GM12864 (cell line): ENCODE measurements at places on chromosomes 12 and 14.
A peak's percentile ranks its signal among the peaks of the same experiment; 100 is the strongest.

- peak; percentile 76 for DNase-seq
These were observed 21.6 kb upstream of the AMN start for GRCh38 chr14:102900631-102901571.

DNA sequence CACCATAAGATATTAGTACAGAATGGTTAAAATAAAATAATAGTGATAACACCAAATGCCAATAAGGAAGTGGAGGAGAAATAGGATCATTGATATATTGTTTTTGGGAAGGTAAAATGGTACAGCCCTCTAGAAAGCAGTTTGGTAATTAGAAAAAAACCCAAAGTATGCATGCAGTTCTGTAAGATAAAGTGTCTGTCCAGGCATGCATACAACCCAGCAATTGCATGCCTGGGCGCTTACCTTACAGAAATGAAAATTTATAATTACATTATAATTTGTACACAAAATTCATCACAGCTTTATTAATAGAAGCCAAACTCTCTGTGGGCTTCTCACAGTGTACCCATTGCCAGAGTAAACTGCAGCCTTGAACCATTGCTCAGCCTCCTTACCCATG, 124.7 kb downstream of the TTC6 start:
- no peak for DNase-seq

DNA sequence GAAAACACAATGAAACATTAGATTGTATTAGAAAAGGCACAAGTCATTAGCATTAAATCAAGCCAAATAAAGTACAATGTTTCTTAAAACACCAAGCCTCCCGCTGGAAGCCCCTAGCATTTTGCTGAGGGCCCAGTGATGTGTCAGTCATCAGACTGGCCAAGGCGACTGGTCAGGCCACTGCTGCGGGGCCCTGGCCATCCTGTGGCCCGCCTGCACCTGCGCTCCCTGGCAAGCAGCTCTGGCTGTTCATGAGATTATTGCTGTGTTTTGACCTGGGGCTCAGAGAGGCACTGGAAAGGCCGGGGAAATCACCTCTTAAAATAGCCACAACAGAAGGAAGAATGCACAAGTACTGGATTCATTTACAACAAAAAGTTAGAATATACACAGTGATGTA, 24.2 kb upstream of the AMN start:
- DNase-seq, result no peak

DNA sequence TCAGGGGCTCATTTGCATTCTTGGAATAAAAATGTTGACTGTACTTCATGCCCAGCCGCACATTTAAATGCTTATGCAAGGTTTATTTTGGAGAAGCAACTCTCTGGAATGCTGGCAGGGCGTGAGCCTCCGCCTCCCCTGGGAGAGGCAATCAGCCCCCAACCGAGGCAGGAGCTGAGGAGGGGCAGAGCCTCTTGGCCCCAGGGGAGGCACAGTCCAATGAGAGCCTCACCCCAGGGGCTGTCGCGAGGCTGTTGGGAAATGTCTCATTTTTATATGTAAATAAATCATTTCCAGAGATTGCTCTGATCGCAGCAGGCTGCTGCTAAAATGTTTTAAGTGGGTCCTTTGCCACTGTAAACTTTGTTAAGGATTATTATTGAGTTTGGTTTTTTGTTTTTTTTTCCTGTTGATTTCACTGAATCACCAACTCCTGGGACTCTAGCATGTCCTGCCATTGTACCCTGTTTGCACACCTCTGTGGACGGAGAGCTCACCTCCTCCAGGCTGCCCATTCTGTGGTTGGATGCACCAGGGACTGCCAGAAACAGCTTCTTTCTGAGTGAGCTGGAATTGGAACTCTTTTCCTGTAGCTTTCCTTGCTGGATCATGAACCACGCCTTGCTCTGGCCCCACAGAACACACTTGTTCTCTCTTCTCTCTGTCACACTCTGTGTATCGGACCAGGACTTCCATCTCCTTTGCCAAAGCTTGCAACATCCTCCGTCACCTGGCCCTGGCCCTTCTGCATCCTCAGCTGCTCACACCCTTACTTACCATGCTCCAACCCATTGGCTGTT, 46.9 kb upstream of the FAM181A start:
- no peak for DNase-seq

GRCh38 chr12:10409392-10409791, at the start of gene KLRC4:
KLRC4 (minus strand) TSS chr12:10409757; CDS start chr12:10409575, 182 bp downstream.
- DNase-seq, result no peak

DNA sequence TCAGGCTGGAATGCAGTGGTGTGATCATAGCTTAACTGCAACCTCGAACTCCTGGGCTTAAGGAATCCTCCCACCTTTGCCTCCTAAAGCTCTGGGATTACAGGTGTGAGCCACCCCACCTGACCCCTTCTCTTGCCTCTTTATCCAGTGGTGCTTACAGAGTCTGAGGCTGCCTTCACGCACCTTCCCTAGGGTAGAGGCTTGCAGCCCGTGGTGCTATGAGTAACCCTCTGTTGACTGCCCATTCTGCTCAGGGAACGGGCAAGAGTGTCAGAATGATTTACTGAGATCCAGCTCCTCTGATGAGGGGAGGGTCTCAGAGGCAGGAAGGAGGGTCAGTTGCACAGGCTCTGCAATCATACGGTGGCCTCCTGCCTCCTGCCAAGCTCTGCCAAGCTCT, 125.1 kb upstream of the TBX3 start:
- no peak for DNase-seq

- DNase-seq, result no peak
These were observed 38.2 kb downstream of the BAZ2A start for GRCh38 chr12:56591961-56592360.

DNA sequence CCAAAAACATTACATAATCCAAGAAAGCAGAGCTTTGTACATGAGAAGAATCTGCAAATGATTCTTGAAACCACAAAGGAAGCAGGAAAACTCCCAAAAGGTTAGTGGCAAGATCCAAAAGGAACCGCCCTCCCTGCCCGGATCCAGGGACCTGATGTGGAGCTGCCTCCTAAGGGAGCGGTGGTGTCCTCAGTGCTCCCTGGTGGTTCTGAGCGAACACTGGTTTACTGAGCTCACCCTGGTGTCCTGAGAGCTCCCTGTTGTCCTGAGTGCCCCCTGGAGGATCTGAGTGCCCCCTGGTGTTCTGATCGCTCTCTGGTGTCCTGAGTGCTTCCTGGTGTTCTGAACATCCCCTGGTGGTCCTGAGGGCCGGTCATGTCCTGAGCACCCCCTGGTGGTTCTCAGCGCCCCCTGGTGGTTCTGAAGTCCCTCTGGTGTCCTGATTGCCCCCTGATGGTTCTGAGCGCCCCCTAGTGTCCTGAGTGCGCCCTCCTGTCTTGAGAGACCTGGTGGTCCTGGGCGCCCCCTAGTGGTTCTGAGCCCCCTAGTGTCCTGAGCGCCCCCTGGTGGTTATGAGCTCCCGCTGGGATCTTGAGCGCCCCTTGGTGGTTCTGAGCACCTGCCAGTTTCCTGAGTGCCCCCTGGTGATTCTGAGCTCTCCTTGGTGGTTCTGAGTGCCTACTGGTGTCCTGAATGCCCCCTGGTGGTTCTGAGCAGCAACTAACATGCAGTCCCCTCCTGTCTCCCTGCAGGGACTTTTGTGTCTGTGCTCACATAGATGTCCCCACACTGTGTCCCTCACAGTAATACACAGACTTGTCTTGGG, 891.1 kb downstream of the TMEM121 start:
- peak; percentile 90 for DNase-seq

DNA sequence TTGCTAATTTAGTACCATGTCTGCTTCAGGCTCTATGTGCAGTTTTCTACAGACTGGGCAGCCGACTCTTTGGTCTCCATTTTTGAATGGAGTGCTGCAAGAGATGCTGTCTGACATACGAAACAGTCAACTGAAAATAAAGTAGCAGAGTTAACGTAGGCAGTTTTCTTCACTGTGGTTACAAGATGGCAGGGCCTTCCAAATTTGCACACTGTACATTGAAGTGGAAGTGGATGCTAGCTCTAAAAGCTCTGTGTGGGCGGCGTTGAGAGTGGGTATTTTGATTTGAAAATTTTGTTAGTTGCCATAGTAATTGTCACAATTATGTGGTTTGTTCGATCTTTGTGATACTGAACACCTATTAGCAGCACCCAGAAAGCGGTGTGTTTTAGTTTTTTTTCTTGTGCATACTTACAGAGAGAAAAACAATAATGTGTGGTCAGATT, 154.9 kb upstream of the ATP2B1 start:
- peak; percentile 81 for DNase-seq
